ENCODE measurements at places on chromosomes 5 and 9.

DNA sequence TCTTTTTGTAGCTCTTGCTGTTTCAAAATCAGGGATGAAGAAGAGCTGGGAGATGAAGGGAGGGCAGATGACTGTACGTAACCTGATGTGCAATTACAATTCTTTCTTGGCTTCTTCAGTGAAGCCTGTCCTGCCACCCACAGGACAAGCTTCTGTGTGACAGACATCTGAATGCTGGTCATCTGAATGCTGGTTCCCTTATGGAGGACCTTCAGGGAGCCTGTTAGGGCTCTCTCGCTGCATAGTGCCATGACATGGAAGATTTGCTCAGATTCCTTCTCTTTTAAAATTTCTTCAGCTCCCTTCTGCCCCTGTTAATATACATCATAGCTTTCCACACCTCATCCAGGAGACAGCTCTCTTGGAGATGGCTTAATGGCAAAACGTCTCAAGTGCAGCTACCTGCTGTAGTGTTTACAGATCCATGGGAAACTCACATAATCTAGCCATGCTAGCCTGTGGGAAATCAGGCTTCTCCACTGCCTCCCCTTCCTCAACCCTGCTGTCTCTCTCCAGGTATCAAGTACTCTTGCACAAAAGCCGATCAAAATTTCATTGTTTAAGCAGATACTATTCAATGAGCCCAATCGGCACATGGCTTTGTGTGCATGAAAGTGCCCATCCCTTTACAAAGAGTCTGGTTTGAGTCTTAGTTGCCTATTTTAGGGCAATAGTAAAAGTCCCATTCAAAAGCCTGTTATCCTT, 134.6 kb downstream of the RAB3C start:
- DNase-seq: no peak

GRCh38 chr5:109865637-109866036, 175.9 kb downstream of the MAN2A1 start:
- DNase-seq: no peak

DNA sequence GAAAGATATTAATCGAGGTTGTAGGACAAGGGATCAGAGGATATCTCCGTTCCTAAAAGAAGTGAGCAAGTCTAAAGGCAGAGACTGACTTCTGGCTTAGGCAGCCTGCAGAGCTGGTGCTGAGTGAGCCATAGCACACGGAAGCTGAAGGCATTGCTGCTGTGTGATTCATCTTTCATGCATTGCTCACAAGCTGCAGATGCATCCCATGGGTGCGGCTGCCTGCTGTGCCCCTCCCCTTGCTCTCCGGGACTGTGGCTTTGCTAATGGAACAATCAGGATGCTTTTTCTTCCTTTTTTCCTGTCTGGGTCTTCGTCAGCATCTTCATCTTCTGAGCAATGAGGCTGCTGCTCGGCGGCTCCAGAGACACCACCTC, 341.4 kb downstream of the DIRAS2 start:
- no peak for DNase-seq

DNA sequence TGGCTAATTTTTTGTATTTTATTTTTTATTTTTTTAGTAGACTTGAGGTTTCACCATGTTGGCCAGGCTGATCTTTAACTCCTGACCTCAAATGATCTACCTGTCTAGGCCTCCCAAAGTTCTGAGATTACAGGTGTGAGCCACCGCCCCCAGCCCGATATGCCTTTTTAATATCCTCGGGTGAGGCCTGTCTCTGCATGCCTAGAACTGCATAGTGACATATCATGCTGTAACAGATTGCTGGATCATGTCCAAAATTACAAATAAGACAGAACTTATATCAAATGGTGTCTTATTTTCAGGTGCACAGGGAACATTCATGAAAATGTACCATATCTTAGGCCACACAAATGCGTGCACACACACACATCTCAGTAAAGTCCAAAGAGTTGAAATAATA, 39.1 kb upstream of the PJA2 start:
- DNase-seq: no peak

DNA sequence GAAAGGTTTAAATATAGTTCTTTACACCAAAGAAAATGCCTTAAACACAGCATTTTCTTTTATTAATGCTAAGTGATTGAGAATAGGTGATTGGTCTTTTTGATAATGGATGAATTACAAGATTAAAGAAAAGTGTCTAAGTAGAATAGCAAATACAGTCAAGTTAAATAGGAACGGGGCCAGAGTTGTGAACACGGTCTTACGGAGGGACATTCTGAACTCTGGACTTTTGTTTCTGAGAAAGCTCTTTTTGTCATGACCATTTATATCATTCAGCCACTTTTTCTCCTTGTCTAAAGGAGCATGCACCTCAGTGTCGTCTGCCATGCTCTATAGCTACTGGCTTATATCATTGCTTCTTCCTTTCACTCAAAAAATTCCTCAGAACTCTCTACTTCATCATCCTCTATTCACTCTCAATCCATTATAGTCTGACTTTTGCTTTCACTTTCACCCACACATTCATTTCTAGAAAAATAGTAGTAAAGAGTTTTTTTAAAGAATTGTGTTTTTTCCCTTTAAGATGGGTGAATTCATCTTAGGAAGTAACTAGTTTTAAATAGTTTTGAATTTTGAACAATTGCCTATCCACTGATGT, 263.0 kb upstream of the FBXL7 start:
- DNase-seq: no peak

GRCh38 chr5:79157305-79157704, 45.7 kb downstream of the BHMT start:
- DNase-seq: no peak

DNA sequence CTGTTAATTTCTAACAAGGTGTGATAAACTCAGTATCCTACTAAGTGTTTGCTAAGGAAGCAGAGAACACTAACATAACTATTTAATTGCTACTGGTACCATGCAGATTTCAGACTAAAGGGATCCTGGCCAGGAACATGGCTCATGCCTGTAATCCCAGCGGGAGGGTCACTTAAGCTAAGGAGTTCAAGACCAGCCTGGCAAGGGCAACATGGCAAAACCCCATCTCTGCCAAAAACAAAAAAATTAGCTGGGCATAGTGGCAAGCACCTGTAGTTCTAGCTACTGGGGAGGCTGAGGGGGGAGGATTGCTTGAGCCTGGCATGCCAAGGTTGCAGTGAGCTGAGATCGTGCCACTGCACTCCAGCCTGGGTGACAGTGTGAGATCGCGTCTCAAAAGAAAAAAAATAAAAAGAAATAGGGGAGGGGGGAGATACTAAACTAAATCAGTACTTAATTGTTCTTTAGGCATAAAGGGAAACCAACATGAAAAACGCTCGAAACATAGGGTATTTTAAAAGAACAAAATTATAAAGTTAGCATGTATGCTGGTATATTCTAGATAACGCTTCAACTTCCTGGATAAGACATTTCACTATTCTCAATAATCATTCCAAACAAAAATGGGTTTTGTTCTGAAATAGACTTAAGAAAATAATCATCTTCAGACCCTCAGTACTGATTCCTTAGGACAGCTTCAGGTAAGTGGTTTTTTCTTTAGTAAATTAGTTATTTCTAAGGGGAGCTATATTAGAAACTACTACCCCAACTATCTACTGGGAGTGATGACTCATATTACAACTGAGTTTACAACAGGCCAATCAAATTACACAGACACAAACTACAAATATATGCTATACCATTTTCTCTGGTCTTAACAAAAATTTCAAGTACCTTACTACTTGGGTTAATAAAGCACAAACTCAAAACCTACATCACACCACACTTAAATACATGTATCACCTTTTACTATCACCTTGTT, 3.5 kb downstream of the PANK3 start:
- no peak for DNase-seq

GRCh38 chr5:90438100-90438499, 28.5 kb upstream of the CETN3 start:
- DNase-seq: no peak
